Activated CD8-positive, alpha-beta memory T cell treated with anti-CD3 and anti-CD28 coated beads, Interleukin-2, amount 10 ng/mL, durations not matched to agents 7 days and 5 days (primary cell): ENCODE measurements at places on chromosomes 4 and X. TPM values are rescaled to one million over a fixed set of nuclear protein-coding genes. Genes with fewer than 3 reads are reported as not detected.

FGFRL1 gene
- 9.3 TPM for total RNA-seq

DNA sequence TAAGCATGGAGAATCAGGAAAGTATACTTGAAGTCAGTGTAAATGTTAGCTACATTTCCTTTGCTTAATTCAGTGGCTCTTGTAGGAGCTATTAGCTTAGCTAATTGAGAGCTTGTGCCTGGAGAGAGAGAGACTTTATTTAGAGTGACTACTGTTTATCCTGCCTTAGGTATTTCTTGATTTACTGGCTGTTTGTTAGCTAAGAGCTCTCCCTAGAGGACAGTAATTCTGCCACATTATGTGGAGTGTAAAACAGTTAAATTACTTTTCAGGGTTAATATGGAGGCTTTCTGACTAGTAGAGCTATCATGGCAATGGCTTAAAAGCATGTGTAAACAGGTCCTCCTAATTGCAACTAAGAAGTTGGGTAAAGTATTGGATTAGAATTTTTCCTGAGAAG, 306.5 kb upstream of the TECRL start:
- H3K27me3 ChIP-seq, result no peaks in the 10 kb centered on the region
- no peak overlapping the region for H3K27ac ChIP-seq
- H3K4me3 ChIP-seq, result no peak overlapping the region

DNA sequence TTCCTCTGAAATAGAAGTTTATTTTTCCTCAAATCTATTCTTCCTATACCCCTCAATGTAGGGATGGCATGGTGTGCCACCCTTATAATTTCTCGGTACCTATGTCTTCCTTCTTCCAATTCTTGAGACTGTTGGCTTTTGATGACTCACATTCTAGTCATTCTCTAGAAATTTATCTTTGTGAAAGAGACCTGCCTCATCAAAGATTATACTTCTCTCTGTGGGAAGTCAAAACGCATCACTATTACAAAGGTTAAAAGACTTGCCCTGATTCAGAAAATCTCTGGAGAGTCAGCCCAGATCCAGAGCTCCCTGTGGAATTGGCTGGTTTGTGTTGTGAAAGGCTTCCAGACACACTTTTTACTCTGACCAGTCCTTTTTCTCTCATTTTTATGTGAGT, 65.9 kb upstream of the FSTL5 start:
- H3K4me1 ChIP-seq, result no peaks in the 10 kb centered on the region
- DNase-seq, result no peak
- H3K36me3 ChIP-seq, result no peaks in the 10 kb centered on the region

DNA sequence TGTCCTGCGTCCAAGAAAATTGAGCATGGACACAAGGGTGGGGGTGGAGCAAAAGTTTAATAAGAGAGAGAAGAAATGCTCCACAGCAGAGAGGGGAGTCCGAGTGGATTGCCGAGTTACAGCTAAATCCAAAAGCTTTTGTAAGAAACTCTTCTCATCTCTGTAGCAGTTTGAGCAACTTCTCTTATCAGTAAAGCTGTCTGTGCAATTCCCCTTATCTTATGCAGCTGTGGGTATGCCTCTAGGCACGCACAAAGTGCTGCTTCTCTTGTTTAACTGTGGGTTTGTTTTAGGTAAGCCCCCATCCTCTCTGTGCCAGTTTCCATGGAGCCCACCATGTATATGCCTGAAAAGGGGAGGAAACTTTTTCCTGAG, 44.8 kb downstream of the HMGB2 start:
- no peak overlapping the region for H3K27ac ChIP-seq
- peak overlapping the region; percentile 26 for H3K4me3 ChIP-seq
- H3K4me1 ChIP-seq, result peaks cover 12% of the 10 kb centered on the region
- peaks cover 19% of the 10 kb centered on the region for H3K36me3 ChIP-seq
- no peak for DNase-seq

DNA sequence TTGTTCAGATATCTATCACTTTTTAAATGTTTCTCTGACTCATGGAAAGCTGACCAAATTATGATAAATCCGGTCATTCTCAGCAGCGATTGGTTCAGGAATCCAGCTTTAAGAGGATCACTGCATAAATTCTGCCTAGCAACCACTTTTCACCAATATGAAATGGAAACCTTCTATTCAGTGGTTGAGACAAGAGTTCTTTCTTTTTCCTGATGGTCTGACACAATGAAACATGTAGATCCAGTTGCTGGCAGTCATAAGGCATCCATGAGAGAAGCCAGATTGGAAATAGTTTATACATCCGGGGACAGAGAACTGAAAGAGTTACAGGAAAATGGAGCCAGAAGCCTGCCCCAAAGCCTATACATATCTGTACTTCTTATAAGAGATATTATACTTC, 27.2 kb downstream of the MAB21L2 start:
- no peaks in the 10 kb centered on the region for H3K4me1 ChIP-seq
- no peak overlapping the region for H3K4me3 ChIP-seq
- H3K27ac ChIP-seq, result no peak overlapping the region
- peaks cover 2% of the 10 kb centered on the region for H3K36me3 ChIP-seq
- DNase-seq, result no peak

DNA sequence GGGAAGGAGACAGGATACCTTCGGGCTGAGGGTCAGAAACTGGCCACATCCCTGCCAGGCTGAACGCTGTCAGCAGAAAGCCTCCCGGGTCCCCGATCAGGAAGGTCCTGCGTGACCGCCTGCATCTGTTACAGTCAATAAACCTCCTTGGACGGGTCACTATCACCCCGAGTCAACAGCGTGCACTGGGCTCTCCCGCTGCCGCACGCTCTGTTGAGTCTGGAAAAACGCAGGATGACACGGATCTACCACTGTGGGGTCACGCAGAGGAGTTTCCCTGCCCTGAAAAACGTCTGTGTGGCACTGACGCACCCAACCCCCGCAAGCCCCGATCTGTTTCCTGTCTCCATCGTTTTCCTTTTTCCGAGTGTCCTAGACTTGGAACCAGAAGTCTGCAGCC, 12.1 kb downstream of the PPP2R3B start:
- no peaks in the 10 kb centered on the region for H3K36me3 ChIP-seq
- DNase-seq, result no peak
- peak overlapping the region; percentile 33 for H3K4me3 ChIP-seq
- peaks cover 17% of the 10 kb centered on the region for H3K4me1 ChIP-seq
- H3K27ac ChIP-seq, result no peak overlapping the region

DNA sequence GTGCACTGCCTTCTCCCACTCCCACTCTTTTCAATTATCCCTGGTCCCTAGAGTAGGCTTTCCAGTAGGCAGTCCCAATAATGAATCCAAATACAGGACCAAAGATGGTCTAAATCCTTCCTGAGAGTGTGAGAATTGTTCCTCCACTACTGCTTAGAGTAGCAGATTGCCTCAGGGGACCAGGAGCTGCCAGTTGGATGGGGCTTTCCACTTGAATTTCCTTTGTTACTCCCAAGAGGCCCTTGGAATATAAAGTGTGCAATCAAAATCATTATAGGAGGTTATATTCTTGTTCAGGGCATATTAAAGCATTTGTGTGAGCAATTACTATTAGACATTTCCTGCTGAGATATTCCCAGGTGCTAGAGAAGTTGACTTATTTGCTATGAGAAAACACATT, 156.6 kb upstream of the TLL1 start:
- DNase-seq, result no peak
- no peaks in the 10 kb centered on the region for H3K27me3 ChIP-seq
- no peaks in the 10 kb centered on the region for H3K4me1 ChIP-seq
- no peak overlapping the region for H3K4me3 ChIP-seq
- H3K27ac ChIP-seq, result no peak overlapping the region

GRCh38 chr4:76752861-76753501, 145.0 kb downstream of the SOWAHB start:
- no peak for DNase-seq
- H3K27ac ChIP-seq, result no peak overlapping the region
- H3K4me3 ChIP-seq, result no peak overlapping the region
- H3K4me1 ChIP-seq, result no peaks in the 10 kb centered on the region
- H3K36me3 ChIP-seq, result no peaks in the 10 kb centered on the region

GRCh38 chrX:1507511-1508463, 29.2 kb downstream of the P2RY8 start:
- H3K27me3 ChIP-seq, result no peaks in the 10 kb centered on the region
- no peak overlapping the region for H3K4me3 ChIP-seq
- H3K4me1 ChIP-seq, result peaks cover 35% of the 10 kb centered on the region
- H3K27ac ChIP-seq, result peak overlapping the region; percentile 56

- DNase-seq, result no peak
- H3K27ac ChIP-seq, result no peak overlapping the region
- peaks cover 40% of the 10 kb centered on the region for H3K36me3 ChIP-seq
- H3K27me3 ChIP-seq, result no peaks in the 10 kb centered on the region
Measured at GRCh38 chr4:83268491-83268890, 16.1 kb downstream of the COQ2 start.

DNA sequence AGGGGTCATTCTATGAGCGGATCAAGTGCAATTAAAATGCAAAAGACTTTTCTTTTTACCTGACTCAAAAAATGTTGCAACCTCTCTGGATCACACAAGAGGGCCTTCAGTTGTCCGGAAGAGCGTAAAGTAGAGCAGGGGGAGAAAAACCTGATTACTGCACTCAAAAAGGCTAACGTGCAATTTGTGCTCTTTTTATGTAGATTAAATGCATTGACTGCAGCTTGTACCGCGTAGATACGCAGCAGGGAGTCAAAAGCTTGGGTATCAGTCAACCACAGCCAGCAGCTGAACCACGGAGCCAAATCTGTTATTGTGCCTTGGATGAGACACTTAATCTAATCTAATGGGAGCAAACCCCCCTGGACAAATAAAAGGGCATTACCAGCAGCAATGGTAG, 107.3 kb upstream of the RAI2 start:
- H3K36me3 ChIP-seq, result no peaks in the 10 kb centered on the region
- H3K27me3 ChIP-seq, result no peaks in the 10 kb centered on the region
- DNase-seq, result no peak
- H3K4me3 ChIP-seq, result no peak overlapping the region
- no peak overlapping the region for H3K27ac ChIP-seq

GRCh38 chr4:106316773-106317409, 541 bp downstream of the AIMP1 start:
- peaks cover 19% of the 10 kb centered on the region for H3K36me3 ChIP-seq
- peaks cover 29% of the 10 kb centered on the region for H3K4me1 ChIP-seq
- no peak overlapping the region for H3K27ac ChIP-seq
- no peaks in the 10 kb centered on the region for H3K27me3 ChIP-seq
- H3K4me3 ChIP-seq, result no peak overlapping the region
